H1 (cell line): ENCODE measurements at places on chromosomes 7 and 10. TPM values are rescaled to one million over a fixed set of nuclear protein-coding genes. Genes with fewer than 3 reads are reported as not detected.

FOXI2 gene
- total RNA-seq: 1.0 and 1.4 TPM in 2 replicates

HOXA9 gene
- total RNA-seq: not detected in 2 replicates

SFRP4 gene
- total RNA-seq: not detected in 2 replicates

CHAT gene
- total RNA-seq: not detected in 2 replicates

DNA sequence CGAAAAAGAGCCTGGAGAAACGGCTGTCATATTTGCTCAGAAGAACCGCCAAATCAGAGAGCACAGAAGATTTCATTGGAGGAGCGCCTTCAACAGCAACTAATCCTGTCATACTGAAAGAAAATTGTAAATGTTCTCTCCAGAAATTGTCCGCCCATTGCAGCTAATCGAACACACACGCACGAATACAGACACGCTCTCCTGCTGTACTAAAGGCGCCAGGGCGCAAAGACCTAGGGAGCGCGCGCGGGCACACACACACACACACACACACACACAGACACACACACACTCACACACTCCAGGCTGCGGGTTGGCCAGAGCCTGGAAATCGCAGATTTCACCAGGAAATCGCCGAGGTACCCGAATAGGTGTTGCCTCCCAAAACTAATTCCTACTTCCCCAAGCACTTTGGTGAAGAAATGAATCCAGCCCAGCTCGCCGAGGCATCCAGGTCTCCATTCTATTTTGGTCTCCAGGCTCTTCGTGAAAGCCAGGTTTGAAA is at the start of gene CHRM2:
TSS of gene CHRM2 (plus strand) at position 157 of the 505 bp plus-strand sequence. CDS start 146,214 bp downstream, outside the sequence.
- DNase-seq: no peak

DNA sequence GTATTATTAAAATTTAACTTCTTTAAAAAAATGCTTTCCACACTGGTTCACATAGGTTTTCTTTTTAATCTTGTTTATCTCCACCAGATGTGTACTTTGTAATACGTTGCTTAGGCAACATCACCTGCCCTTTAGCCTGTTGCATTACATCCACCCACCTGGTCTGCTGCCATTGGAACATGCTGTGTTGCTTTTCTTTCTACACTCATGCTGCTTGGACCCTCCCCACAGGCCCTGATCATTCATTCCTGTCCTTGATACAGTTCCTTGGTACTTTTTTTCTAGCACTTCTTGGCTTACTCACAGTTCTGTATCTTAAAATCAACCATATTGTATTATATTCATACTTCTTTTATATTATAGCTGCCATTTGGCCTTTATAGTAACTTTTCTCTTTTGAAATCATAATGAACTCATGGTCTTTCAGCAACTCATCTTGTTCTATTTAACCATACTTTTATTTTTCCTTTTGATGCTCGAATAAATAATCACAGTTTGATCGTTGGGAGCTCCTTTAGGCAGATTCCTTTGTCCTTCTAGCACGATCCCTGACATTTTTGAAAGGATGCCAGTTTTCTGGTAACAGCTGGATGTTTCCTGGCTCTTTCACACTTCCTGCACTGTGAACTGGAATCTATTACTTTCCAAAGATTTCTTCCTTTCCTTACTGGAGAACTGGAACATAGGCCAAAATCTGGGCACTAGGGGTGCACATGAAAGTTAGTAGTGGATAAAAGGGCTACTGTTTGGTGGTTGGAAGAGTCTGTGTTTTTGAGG is 125.1 kb downstream of the CDK14 start:
- no peak for DNase-seq

GRCh38 chr7:151104411-151105235 is 18.3 kb downstream of the AGAP3 start:
- no peak for DNase-seq

GRCh38 chr10:1942478-1942877 is 205.2 kb upstream of the ADARB2 start:
- DNase-seq: no peak

- DNase-seq: no peak
Observed at GRCh38 chr10:24468281-24468751, 255.4 kb downstream of the ARHGAP21 start.

DNA sequence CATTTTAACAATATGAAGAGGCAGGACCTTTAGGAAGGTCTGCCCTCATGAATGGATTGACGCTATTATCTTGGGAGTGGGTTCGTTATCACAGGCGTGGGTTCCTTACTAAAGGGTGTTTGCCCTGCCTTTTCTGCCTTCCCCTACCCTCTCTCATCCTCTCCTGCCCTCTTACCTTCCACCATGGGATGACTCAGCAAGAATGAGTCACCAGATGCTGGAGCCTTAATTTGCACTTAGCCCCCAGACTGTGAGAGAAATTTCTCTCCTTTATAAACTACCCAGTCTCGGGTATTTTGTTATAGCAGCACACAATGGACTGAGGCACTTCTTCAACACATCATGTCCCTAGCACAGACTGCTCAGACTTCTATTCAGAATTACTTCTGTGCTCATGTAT is 31.4 kb upstream of the ZNF32 start:
- DNase-seq: no peak

GRCh38 chr10:847868-848267 is 83.6 kb downstream of the LARP4B start:
- DNase-seq: no peak

GRCh38 chr7:95539426-95539825 is 53.7 kb downstream of the ASB4 start:
- no peak for DNase-seq

GRCh38 chr10:129877773-129878371 is 86.2 kb downstream of the EBF3 start:
- peak; percentile 76 for DNase-seq

DNA sequence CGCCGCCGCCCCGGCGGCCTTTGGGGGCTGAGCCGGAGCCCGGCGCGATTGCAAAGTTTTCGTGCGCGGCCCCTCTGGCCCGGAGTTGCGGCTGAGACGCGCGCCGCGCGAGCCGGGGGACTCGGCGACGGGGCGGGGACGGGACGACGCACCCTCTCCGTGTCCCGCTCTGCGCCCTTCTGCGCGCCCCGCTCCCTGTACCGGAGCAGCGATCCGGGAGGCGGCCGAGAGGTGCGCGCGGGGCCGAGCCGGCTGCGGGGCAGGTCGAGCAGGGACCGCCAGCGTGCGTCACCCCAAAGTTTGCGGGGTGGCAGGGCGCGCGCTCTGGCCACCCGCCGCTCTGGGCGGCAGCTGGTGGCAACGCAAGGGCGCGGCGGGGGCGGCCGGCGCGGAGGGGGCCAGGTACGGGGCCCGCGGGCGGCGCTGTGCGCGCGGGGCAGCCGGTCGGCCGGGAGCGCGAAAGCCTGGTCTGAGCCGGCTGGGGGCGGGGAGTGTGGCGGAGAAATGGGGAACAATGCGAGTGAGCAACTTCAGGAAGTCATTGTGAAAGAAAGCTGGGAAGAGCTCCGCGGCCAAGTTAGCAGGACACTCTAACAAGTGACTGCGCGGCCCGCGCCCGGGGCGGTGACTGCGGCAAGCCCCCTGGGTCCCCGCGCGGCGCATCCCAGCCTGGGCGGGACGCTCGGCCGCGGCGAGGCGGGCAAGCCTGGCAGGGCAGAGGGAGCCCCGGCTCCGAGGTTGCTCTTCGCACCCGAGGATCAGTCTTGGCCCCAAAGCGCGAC is at the start of gene IKZF1:
TSS of gene IKZF1 (plus strand) at position 588 of the 782 bp plus-strand sequence. CDS start 14,346 bp downstream, outside the sequence.
- DNase-seq: peak; percentile 70

DNA sequence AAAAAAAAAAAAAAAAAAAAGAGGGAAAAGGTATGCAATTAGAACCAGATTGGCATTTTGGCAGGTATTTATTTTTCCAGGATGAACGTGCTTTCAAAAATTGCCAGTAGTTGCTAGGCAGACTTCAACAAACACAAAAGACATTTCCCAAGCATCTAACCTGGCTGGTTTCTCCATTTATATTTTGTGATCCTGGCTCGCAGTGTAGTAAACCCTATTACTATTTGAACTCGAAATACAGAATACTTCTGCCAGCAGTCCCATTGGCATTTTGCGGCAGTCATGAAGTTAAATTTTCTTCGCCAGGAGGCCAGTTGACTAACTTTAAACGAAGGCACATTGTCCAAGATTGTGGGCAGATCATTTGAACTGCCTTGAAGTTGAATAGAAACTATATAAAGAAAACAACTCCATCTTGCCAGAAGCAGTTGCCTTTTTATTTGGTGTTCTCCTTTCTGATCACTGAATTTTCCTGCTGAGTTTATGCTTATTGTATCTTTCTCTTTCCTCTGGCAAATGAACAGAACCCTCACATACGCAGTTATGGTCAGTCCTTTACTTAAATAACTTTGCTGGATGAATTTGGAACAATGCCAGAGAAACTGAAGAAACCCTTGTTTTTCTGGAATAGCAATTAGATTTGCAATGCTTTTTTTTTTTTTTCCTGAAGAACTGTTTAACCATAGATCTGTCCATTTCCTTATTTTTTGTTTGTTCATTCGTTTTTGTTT is 132.9 kb downstream of the BICC1 start:
- no peak for DNase-seq

DNA sequence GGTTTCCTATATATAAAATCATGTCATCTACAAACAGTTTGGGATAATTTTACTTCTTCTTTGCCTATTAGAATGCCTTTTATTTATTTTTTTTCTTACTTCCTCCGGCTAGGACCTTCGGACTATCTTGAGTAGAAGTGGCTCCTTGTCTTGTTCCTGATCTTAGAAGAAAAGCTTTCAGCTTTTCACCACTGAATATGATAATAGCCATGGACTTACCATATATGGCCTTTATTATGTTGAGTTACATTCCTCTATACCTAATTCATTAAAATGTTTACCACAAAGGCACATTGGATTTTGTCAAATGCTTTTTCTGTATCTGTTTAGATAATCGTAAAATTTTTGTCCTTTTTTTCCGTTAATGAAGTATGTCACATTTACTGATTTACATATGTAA is 395.7 kb downstream of the NXPH1 start:
- no peak for DNase-seq
